Hypothalamus (tissue), 51 donors: ENCODE measurements at places on chromosomes 16 and 17.

GRCh38 chr16:53743149-53743566 is 39.2 kb downstream of the FTO start:
- DNase-seq = no peak

GRCh38 chr16:78340590-78340989 is 241.1 kb downstream of the WWOX start:
- no peak for DNase-seq

DNA sequence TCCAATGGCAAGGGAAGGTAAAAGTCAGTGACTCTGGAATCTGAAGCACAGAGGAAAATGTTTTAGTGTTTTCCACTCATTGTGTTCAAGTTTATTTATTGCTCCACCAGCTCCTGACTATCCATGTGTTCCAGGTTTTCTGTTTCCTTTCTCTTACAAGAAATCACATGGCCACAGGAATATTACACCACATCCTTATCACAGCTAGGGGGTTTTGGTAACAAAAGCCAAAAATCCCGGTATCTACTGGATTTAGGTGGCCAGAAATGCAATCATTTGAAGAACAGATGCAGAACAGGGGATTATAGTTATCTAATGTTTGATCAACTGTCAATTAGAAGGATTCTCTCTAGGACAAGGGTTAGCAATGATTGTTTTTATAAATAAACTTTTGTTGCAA is 47.9 kb downstream of the STH start:
- no peak for DNase-seq

GRCh38 chr17:58338454-58338840 is 9.9 kb upstream of the TSPOAP1 start:
- DNase-seq = no peak
